Mucosa of descending colon (tissue), 3 donors: ENCODE measurements at places on chromosomes 1 and 21. TPM values are rescaled to one million over a fixed set of nuclear protein-coding genes. Genes with fewer than 3 reads are reported as not detected.

MROH7 gene
- 16.6 TPM for total RNA-seq

SNAP47 gene
- 31.9 TPM for total RNA-seq

S100A7A gene
- not detected for total RNA-seq

CACNA1E gene
- 1.4 TPM for total RNA-seq

BATF3 gene
- total RNA-seq: 2.9 TPM

SH2D1B gene
- total RNA-seq: 0.93 TPM

PDPN gene
- 12.8 TPM for total RNA-seq

NUF2 gene
- total RNA-seq: 2.3 TPM

C1QB gene
- 215 TPM for total RNA-seq

ESRRG gene
- 0.58 TPM for total RNA-seq

FAM76A gene
- total RNA-seq: 14.0 TPM

GNG4 gene
- 7.7 TPM for total RNA-seq

CR2 gene
- total RNA-seq: 0.38 TPM

DAP3 gene
- 91.4 TPM for total RNA-seq

CFHR4 gene
- total RNA-seq: not detected

LORICRIN gene
- not detected for total RNA-seq

TBX15 gene
- total RNA-seq: not detected

SYT6 gene
- 0.82 TPM for total RNA-seq

SLC9C2 gene
- not detected for total RNA-seq

OR2AK2 gene
- total RNA-seq: not detected

CD48 gene
- 8.6 TPM for total RNA-seq

NBPF10 gene
- total RNA-seq: 3.5 TPM

AQP10 gene
- total RNA-seq: not detected

NEGR1 gene
- total RNA-seq: 47.9 TPM

ITLN2 gene
- not detected for total RNA-seq

ADCY10 gene
- 0.07 TPM for total RNA-seq

SOX13 gene
- total RNA-seq: 40.7 TPM

UAP1 gene
- total RNA-seq: 123 TPM

HPCAL4 gene
- 0.07 TPM for total RNA-seq

SHC1 gene
- 122 TPM for total RNA-seq

ATP13A2 gene
- 53.5 TPM for total RNA-seq

EXTL2 gene
- 4.8 TPM for total RNA-seq

SZT2 gene
- total RNA-seq: 61.7 TPM

POGK gene
- 30.1 TPM for total RNA-seq

PYHIN1 gene
- total RNA-seq: 0.98 TPM

OR10J1 gene
- not detected for total RNA-seq

C2CD4D gene
- 0.61 TPM for total RNA-seq

LIPI gene
- total RNA-seq: not detected

SPRR2A gene
- total RNA-seq: not detected

ACKR1 gene
- 19.5 TPM for total RNA-seq

MRPL9 gene
- 51.2 TPM for total RNA-seq

NTRK1 gene
- total RNA-seq: 0.79 TPM

RPTN gene
- not detected for total RNA-seq

PADI6 gene
- not detected for total RNA-seq

FCGR3B gene
- total RNA-seq: not detected

OR6N1 gene
- total RNA-seq: not detected

AMY2A gene
- total RNA-seq: not detected

OLIG2 gene
- not detected for total RNA-seq

FNBP1L gene
- total RNA-seq: 32.7 TPM

LEMD1 gene
- total RNA-seq: not detected

NRIP1 gene
- total RNA-seq: 77.1 TPM

INKA2 gene
- total RNA-seq: 9.8 TPM

MAP10 gene
- 2.2 TPM for total RNA-seq

CATSPERE gene
- total RNA-seq: 0.73 TPM

UROD gene
- 69.8 TPM for total RNA-seq

RAD54L gene
- 8.0 TPM for total RNA-seq
